Right renal cortex interstitium (tissue), 3 donors: ENCODE measurements at places on chromosomes 7 and 10. TPM values are rescaled to one million over a fixed set of nuclear protein-coding genes. Genes with fewer than 3 reads are reported as not detected.

- no peak for DNase-seq
These were observed 26.7 kb upstream of the CRHR2 start for GRCh38 chr7:30708983-30709382.

DNA sequence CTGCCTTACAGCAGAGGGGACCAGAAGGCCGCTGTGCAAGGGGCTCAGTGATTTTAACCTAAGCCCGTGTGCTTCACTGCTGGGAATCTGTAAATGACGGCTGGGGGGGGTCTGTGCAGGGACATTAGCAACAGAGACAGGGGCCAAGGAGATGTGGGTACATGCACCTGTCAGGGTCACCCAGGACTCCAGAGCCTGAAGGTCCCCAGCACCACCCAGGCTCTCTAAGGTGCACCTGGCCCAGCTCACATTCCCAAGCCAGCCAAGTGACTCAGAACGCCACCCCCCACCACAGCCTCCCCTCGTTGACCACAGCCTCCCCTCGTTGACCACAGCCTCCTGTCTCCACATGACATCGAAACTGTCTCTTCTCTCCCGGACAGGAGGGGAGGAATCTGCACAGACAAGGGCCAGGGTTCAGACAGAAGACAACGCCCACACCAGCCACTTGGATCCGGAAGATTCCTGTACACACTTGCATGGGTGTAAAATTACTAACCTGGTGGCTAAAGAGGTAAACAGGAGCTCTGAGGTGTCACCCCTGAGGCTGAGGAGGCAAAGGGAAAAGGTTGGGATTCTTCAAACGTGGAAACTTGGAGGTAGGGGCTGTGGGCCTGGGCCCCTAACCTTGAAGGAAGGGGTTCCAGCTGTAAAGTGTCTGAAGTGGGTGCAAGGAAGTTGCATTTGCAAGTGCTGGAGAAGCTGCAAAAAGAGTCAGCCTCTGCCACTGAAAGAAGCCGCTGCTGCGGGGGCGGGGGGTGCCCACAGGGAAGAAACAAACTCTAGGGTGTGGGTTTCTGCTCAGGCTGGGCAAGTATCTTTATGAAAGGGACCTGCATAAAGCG lies 27.0 kb downstream of the CALML3 start:
- no peak for DNase-seq

GRCh38 chr7:156655983-156656382 lies 15.4 kb downstream of the RNF32 start:
- no peak for DNase-seq

DNA sequence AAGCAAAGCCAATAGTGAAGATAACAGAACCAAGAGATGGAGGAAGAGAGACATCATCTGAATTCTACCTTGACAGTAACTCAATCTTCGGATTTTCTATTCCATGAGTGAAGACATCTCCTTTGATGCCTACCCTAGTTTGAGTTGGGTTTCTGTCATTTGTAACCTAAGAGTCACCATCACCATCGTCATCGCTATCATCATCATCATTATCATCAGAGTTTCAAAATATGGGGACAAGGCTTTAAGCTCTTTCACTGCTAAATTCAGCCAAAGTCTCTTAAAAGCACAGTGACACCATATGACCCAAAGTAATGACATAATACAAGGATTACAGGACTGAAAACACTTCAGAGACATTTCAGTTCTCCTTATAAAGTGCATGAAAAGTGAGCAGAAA lies 57.2 kb downstream of the NEBL start:
- DNase-seq, result no peak

DNA sequence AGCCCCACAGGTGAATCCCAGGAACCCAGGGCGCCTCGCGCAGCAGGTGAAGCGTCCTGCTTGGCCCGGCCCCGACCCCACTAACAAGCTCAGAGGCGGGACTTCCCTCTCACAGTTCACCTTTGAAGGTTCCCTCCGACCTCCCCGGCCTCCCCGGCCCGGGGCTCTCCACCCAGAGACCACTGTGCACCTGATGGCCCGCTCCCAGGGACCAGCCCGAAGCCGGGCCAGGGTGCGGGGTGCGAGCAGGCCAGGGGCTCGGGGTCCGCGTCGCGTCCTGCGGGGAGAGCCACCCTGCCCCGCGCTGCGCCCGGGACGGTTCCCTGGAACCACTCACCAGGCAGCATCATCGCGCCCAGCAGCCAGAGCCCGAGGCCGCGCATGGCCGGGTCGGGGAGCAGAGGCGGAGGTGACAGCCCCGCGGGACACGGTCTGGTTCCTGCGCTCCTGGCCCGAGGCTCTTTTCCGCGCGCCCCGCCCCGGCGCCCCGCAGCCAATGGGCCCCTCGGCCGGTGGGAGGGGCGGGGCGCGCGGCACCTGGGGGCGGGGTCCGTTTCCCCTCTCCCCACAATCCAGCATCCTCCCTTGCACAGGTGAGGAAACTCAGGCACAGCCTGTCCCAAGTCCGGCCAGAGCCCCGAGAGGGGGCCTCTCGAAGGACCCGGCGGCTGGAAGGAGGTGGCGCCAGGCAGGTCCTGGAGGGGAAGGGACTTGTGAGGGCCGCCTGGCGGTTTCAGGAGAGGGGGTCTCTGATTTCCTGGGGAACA lies at the start of gene ADAM8:
TSS of gene ADAM8 (minus strand) at position 434 of the 767 bp plus-strand sequence. CDS start at position 383, 51 bp downstream.
- no peak for DNase-seq

GRCh38 chr7:81929386-81929785 lies 159.5 kb upstream of the HGF start:
- no peak for DNase-seq

DNA sequence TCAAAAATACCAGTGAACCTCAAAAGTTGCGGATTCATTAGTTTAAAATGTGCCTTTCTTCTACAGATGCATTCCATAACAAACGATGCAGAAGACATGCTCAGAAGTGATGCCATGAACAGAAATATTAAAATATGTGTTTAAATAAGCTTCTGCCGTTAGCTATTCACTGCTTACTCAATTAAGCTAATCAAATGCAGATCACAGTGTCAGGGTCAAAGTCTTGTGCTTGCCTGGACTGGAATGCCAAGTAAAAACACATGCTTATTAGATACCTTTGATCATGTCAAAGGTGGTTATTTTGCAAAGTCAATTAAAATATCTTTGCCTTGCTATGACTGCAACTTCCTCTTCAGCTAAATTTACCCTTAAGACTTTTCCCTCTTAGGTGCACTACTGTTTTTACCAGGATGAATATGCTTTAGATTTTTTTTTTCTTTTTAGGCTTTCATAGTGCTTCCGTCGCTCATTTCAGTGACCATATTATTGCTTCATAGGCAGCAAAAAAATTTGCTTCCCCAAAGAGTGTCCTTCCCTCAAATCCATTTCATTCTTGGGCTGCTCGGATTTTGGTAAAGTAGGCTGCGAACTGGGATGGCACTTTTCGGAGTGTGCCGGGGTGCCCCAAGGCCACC lies 905 bp downstream of the ASB13 start:
- DNase-seq, result no peak

DNA sequence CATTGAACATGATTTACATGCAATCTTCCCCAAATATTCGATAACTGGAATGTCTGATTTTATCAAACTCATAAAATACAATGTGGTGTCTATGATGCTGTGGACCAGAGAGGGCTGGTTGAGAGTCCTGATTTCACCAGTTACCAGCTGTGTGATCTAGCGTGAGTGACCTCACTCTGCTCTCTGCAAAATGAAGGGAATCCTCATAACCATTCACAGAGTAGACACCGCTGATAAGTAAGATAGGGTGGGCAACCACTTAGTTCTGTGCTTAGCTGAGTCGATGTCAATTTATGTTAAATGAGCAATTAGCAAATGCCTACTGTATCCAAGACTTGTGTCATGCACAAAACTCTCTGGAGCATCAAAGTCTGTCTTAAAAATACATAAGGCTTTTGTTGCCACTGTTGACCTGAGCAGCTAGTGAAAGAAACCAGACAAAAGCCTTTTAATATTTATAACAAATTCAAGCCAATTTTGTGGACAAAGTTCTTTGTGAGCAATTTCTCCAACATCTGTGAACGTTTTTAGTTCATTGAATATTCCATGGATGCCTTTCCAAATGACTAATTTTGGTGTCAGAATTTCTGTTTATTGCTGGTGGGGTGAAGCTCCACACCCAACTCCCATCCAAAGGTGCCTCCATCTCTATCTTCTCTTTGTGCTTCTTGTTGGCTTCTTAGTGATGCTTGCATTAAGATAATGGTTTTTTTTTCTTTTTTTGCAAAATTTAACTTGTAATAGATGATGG lies 314.2 kb downstream of the ADRA2A start:
- DNase-seq, result no peak

DNA sequence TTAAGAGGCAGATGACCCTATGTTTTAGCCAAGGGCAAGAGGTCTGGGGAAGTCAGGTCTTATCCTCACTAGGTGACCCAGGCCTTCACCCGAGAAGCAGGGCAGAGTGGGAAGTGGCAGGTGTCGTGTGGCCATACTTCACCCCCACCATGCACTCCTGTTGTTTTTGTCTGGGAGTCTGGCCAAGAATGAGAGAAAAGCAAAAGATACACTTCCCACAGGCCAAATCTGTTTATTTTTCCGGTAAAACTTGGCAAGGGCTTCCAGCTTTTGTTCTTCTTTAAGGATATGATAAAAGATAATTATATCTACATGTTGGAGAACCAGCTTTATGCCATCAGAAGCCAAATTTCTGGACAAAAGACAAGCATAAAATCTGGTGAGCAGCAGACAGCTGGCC lies 137.4 kb upstream of the CDC14C start:
- DNase-seq, result no peak

GRCh38 chr7:141709749-141710148 lies 1.6 kb downstream of the WEE2 start:
- DNase-seq, result no peak

GRCh38 chr7:3063016-3063753 lies 19.5 kb upstream of the CARD11 start:
- no peak for DNase-seq

The NAPEPLD gene
- 38.8 TPM for polyA plus RNA-seq

The ZMIZ1 gene
- 61.1 TPM for polyA plus RNA-seq

GRCh38 chr7:77982926-77983550 lies 184.5 kb downstream of the PHTF2 start:
- DNase-seq, result no peak

The GIMAP8 gene
- 8.2 TPM for polyA plus RNA-seq

DNA sequence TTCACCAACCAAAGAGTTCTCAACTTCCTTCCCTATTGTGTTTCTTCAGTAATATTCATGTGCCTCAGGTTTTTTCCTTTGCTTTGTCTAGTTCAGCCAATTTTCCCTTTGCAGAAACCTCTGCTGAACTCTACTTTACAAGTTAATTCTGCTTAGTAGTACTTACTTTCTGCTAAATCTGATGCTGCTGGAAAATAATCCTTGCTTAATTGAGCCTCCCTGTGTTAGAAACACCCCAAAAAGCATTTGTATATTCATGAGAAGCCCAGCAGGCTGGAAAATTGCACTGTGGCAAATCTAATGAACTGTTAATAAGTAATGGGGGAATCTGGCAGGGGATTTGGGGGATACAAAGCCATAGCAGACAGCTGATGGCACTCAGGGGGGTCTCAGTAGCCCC lies 78.5 kb downstream of the CDCA7L start:
- no peak for DNase-seq

GRCh38 chr7:94045581-94045980 lies 41.4 kb upstream of the BET1 start:
- DNase-seq, result no peak

The ETV1 gene
- 28.6 TPM for polyA plus RNA-seq

DNA sequence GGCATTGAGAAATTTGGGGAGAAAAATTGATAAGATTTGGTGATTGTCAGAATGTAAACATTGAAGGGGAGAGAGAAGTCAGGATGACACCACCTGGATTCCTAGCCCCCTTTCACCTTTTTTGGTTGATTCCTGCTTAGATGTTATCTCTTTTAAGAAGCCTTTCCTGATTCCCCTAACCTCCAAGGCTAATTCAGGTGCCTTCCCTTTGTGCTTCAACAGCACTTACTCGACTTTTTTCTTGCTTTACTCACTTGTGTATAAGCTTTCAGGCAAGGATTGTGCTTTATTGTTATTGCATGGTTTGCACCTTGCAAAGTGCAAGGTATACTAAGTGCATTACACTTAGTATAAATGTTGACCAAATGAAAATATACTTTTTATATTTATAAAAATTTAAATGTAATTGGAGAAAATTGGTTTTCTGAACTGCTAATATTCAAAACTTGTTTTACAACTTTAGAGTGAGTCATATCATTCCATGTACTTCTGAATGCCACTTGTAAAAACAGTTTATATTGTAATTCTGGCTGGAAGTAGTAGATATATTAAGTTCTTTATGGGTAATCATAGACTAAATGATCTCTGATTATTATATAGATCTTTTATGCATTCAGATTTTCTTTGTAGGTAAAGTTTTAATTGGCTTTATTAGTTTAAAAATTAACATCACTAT lies 13.2 kb downstream of the SHOC2 start:
- no peak for DNase-seq

DNA sequence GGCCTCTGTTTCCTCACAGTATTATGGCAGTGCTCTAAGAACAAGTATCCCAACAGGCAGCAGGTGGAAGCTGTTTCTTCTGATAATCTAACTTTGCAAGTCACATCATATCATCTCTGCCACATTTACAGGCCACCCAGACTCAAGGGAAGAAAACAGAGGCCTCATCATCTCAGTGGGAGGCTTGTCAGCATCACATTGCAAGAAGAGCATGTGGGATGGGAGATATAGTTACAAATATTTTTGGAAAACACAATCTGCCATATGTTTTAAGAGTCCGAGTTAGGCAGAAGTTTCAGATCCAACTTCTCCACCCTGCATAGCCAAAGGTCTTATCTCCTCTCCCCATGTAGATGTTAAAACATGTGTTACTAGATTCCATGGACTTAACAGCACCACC lies 130.4 kb upstream of the PDE1C start:
- DNase-seq, result no peak

DNA sequence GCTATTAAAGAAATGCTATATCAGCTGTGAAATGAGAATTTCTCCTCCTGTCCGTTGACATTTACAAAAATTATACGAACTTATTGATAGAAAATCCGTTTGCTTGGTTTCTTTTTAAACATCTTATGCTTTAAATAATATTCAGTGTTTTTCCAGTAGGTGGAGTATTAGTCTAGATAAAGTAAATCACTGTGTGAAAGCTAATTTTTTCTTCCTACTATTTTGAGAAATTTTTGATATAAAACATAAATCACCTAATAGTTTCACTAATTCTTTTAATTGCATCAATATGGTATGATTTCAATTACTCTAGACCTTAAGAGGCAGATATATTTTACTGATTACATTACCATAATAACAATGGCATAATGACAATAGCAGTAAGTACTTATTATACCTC lies 335.2 kb upstream of the C7orf33 start:
- DNase-seq, result no peak

- no peak for DNase-seq
These were observed 197.1 kb downstream of the BBS9 start for GRCh38 chr7:33326485-33326848.

DNA sequence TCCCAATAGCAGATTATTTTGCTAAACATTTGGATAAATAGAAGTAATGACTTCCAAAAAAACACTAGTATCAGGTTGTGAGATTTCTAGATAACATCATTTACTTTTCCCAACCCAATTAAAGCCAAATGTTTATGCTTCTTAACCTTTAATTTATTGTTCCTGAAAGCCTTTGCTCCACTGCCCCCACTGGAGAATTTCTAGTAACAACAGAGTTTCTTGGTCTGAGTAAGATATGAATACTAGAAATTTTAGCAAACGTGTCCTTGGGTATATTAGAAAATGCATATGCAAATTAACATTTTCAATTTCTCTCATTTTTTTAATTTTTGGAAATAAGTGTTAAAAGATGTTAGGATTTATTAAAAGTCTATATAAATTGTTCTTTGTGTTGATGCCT lies 958.0 kb upstream of the PHF14 start:
- DNase-seq, result no peak

The RAMP3 gene
- 13.9 TPM for polyA plus RNA-seq
